ENCODE measurements at places on chromosomes 2 and 18. TPM values are rescaled to one million over a fixed set of nuclear protein-coding genes. Genes with fewer than 3 reads are reported as not detected.

The PPIG gene
- 26.3 TPM for total RNA-seq

The HOXD8 gene
- total RNA-seq, result 1.4 TPM

The POTEJ gene
- total RNA-seq, result not detected

The RAB12 gene
- total RNA-seq, result 82.3 TPM

The GRP gene
- not detected for total RNA-seq

The EML6 gene
- 0.43 TPM for total RNA-seq

The SGPP2 gene
- total RNA-seq, result 8.3 TPM

The EVX2 gene
- total RNA-seq, result 0.06 TPM

The WNT6 gene
- total RNA-seq, result 0.34 TPM

The RAB11FIP5 gene
- total RNA-seq, result 24.8 TPM

The RNF25 gene
- 9.7 TPM for total RNA-seq

GRCh38 chr2:74741629-74742028 lies 87.6 kb downstream of the SEMA4F start:
- no peak for DNase-seq

DNA sequence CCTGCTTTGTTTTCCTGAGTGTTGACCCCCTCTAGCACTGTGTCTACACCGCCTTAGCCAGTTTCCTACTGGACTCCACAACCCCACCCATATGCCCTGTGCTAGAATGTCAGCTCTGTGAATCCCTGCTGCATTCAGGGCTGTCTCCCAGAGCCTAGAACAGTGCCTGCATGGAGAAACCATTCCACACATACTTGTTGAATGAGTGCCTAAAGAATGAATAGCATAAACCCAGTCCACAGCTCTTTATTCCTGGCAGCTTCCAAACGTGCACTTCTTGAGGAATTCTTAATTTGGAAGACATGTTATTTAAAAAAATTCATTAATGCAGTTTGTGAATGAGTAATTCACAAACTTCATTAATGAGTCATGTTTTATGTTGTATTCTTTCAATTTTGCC lies 6.5 kb upstream of the NAPG start:
- no peak for DNase-seq

GRCh38 chr2:15271276-15271675 lies 289.9 kb downstream of the NBAS start:
- no peak for DNase-seq

DNA sequence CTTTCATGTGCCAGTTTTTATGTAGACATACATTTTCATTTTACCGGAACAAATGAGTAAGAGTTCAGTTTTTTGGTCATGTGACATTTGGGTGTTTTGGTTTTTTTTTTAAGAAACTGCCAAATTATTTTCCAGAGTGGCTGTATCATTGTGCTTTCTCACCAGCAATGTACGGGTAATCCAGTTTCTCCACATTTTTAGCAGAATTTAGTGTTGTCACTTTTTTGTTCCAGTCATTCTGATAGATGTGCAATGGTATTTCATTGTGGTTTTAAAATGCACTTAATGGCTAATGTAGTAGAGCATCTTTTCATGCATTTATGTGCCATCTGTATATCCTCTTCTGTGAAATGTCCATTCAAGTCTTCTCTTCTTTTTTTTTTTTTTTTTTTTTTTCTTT lies 126.5 kb upstream of the FBXO11 start:
- DNase-seq, result no peak

DNA sequence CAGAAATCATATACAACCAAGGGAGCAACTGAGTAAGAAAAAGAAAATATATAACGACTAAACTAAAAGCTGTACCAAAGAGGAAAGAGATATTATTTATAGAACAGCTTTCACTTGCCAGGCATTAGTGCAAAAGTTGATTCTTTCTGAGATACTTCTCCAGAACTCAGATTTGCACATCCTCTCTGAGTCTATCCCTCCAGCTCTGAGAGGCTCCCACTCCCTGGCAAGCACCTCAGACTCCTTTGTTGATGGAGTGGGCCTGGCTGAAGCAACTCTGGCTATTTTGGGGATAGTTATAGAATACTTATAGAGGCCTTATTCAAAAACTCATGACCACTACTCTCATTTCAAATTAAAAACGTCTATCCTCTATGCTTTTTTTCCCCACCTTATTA lies 501.6 kb upstream of the TNP1 start:
- DNase-seq, result no peak

DNA sequence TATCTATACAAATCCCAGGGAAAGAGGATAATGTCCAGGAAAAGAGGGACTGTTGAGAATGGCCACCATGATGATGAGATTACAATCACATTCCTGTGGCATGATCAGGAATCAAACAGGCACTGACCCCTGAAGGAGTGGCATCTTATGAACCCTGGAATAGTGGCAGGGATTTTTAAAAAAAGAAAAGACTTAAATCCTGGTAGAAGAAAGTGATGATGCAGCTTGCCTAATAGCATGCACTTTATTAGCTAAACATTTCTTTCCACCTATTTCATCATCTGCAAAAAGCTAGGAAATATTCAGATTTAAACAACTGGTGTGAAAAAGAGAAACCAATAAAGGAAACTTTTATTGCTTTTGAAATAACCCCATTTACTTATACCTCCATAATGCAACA lies 87.2 kb upstream of the FSHR start:
- DNase-seq, result no peak

- no peak for DNase-seq
These were observed 43.4 kb upstream of the EHBP1 start for GRCh38 chr2:62662131-62662530.

GRCh38 chr18:78979056-78979729 lies 425 bp upstream of the SALL3 start:
- DNase-seq, result no peak

DNA sequence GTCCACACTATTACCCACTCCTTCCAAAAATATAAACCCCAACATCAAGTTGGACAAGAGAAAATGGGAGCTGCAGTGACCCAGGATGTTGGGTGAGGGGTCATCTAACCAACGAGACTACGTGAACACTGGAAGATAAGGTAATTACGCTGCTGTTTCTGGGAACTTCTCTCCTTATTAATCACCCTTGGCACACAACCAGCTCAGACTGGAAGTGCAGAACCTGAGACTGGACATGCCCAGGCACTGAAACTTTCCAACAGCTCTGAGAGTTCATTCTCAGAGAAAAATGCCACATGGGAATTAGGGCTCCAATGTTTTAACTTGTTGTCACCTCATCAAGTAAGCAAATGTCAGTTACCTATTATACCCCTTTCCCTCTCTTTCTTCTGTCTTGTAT lies 135.3 kb downstream of the CCDC148 start:
- DNase-seq, result no peak

DNA sequence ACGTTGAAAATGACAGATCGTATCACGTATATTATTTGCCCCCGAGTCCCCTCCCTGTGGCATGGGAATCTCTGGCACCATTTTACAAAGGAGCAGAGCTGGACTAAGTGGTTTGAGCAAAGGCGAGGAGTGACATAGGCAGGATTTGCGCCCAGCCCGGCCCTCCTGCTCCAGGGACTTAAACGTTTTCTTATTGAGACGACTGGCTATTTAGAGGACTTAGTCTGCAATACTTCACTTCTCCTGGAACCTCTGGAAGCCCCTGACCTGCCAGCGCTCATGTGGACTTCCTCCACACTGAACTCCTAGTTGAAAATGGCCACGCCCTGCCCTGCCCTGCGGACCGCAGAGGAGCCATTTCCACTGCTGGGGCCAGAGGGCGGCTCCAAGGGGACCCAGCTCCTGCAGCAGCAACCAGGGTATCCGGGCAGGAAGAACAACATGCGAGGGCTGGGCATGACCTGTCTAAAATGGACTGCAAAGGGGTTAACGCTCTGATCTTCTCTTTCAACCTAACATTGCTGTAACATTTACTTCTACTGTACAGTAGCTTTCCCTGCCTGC lies 690.7 kb downstream of the LRP1B start:
- DNase-seq, result peak; percentile 50

GRCh38 chr18:11517704-11518103 lies 91.7 kb upstream of the SLC35G4 start:
- DNase-seq, result no peak

GRCh38 chr2:203361495-203361894 lies 33.3 kb downstream of the ABI2 start:
- no peak for DNase-seq

- DNase-seq, result no peak
These were observed 98.1 kb downstream of the PARD3B start for GRCh38 chr2:204643326-204643725.

DNA sequence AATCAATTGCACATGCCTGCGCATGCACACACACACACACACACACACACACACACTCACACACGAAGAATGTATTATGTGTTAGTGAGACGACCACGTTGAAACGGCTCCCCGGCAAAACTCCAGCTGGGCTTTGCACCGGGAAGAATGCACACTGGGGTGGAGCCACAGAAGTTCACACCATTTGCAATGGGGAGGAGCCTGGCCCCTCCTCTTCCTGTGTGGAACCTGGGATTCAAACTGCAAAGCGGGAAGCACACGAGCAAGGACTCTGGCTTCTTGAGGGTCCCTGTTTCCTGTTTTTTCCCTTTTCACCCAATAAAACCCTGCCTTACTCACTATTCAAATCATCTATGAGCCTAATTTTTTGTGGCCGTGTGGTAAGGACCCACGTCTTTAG lies 304.0 kb upstream of the TMEFF2 start:
- no peak for DNase-seq

DNA sequence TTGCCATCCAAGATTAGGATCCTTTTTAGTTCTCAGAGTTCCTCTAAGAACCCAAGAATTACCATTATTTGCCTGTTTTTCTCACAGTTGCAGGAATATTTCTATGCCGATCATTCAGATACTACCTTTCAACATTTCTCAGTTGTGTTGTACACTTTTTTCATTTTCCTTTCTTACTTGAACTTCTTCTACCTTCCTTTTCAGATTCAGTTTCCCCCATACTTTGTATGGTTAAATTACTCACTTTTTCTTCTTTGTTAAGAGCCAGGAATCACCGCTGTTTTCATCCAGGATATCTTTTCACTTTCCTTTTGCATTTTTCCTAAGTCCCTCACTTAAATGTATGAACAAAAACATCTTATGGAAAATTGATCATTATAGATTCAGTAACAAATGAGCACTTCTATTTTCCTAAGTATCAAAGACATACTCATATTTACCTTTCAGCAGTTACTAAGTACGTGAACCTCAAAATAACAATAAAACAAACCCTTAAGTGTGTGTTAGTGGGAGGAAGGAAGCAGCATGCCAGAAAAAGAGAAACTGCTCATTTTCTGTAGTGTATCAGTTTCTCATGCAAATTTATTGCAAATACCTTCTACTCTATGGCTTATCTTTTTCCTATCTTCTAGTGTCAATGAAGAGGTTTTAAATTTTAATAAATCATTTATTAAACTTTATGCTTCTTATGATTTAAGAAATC lies 64.3 kb upstream of the STAT1 start:
- DNase-seq, result no peak
